ENCODE measurements at places on chromosomes 3 and 15.

GRCh38 chr15:89446255-89446891, 50.0 kb downstream of the RHCG start:
- DNase-seq, result no peak

DNA sequence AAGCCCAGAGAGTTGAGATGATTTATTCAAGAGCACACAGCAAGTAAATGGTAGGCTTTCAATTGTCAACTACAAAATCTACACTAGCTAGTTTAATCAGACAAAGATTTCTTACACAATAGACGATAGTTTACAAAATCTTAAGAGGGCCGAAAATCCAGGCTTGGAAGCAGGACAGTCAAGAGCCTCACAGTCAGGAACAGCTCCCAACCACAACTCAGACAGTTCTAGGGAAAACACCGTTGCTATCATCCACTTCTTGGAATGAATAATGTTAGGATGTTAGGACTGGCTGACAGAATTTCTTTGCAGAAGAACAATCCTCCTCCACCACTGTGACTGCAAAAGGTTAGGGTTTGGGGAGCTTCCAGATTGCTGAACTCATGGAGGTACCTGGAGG, 290.8 kb upstream of the ZPLD1 start:
- no peak for DNase-seq

GRCh38 chr15:92429378-92430068, 35.8 kb downstream of the ST8SIA2 start:
- no peak for DNase-seq

DNA sequence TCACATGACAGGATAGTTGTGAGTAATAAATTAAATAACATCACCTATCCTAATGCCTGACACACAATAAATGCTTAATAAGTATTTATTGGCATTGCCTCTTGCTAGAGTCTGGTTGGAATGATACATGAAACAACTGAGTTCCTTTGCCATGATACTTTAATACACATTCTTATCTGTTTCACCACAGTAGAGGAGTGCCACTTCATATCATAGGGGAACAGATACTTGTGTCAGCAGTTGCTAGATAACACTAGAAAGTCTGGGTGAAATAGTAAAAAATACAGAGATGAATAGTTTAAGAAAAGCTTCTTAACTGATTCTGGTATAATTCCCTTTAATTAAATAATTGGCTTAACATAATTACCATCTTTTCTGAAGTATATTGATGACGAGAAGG, 380.0 kb upstream of the GOLIM4 start:
- no peak for DNase-seq

DNA sequence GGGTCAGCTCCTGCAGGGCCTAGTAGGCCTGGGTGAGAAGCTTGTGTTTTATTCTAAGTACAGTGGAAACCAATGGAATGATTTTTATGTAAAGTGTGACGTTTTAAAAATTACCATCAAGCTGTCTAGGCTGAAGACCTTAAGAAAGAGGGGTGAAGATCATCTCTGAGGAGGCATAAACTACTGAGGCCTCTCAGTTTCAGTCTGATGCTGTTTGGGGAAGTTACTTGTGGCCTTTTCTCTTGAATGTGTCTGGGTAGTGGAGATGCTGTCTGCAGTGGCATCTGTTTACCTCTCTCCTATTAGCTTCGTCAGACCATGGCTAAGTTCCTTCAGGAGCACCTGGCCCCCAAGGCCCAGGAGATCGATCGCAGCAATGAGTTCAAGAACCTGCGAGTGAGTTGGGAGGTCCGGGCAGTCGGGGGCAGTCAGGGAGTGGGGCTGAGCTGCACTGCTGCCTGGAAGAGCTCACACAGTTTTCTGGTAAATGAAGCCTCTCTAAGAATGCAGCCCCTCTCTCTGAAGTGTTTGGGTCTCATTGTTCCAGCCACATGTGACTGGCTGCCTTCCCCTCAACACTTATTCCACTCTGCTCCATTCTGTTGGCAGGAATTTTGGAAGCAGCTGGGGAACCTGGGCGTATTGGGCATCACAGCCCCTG, 1.9 kb downstream of the IVD start:
- no peak for DNase-seq

- DNase-seq, result no peak
Observed at GRCh38 chr3:53196575-53197407, 35.8 kb downstream of the PRKCD start.

DNA sequence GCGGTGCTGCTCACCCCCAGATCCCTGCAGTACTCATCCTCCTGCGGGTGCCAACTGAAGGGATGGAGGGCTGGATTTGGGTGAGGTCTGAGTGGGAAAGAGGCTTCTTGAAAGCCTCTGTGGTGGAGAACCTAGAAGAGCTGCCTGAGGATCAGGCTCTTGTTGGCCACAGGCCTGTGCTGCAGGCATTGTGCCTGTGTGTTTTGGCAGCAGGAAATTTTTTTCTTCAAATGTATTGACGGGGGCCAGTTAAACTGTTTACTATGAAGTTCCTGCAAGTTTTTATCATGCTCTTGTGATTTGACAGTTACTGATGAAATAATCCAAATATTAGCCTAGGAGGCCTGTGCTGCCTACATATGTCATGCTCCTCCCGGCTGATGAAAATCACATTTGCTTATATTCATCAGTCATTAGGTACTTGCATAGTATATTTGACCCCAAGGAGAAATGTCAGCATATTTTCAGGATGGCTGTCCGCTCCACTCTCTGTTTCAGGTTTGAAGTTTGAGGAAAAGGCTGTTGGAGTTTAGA, 103.1 kb downstream of the THSD4 start:
- DNase-seq, result no peak

- DNase-seq, result peak; percentile 55
Observed at GRCh38 chr15:81091889-81092558, 42.0 kb upstream of the CFAP161 start.

GRCh38 chr3:82236257-82236656, 474.8 kb upstream of the GBE1 start:
- DNase-seq, result no peak

- no peak for DNase-seq
Observed at GRCh38 chr15:69482686-69483256, 30.2 kb downstream of the RPLP1 start.

- no peak for DNase-seq
Observed at GRCh38 chr3:78900426-78900825, 867.4 kb downstream of the ROBO1 start.

DNA sequence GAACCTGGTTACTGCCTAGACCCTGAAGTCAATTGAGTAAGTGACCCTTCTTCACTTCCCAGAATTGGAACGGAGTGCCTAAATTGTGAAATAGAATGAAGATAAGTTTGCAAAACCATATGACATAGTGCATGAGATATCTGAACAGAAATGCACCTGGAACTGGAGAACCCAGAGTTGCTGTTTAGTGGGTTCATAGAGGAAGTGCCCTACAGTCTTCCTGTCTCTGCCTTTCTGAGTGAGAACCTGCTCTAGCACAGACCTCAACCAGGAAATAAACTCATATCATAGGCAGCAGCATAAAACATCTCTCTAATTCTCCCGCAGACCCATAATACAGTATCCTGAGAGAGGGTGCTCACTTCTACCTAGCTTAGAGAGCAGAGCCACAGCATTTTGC, 82.9 kb downstream of the EOMES start:
- no peak for DNase-seq

- DNase-seq, result peak; percentile 22
Observed at GRCh38 chr15:35827141-35827540, 281.2 kb upstream of the DPH6 start.

- DNase-seq, result no peak
Observed at GRCh38 chr15:35019404-35020327, 31.6 kb upstream of the ZNF770 start.

- no peak for DNase-seq
Observed at GRCh38 chr3:52247409-52248164, 2.0 kb downstream of the PPM1M start.

DNA sequence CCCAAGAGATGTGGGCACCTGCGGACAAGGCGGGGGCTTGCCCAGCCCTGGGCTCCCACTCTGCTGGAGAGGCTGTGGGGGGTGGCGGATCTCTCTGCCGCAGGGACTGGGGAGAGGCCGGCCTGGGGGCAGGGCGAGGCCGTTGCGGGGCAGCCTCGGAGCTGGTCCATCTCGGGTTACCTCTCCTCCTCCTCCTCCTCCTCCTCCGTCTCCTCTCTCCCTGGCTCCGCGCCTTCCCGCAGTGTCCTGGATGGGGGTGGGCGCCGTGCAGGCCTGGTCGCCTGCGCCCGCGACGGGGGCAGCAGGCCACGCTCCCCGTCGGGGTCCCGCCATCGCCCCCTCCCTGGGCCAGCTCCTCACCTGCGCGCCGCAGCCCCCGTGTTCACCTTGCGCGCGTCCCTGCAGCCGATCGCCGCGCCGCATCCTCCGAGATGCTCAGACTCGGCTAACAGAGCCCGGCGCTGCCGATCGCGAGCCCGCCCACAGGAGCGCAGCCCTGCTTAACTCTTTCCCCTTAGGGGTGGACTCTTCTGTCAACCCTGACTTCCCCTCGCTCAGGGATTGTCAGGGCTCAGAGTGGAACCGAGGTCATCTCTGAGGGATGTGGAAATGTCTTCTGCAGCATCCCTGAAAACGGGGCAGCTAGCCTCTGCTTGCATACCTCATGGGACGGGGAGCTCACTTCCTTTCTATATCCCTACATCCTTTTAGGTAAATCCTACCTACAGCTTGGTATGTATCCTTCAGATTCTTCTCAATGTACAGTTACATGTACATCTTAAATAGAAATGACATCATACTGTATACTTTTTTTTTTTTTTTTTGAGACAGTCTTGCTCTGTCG, at the start of gene PRRT3:
PRRT3 (minus strand) TSS at position 447 of the 844 bp plus-strand sequence. CDS start 2,293 bp downstream, outside the sequence.
- DNase-seq, result no peak

- no peak for DNase-seq
Observed at GRCh38 chr3:104347291-104347690, 1019.4 kb upstream of the ALCAM start.

DNA sequence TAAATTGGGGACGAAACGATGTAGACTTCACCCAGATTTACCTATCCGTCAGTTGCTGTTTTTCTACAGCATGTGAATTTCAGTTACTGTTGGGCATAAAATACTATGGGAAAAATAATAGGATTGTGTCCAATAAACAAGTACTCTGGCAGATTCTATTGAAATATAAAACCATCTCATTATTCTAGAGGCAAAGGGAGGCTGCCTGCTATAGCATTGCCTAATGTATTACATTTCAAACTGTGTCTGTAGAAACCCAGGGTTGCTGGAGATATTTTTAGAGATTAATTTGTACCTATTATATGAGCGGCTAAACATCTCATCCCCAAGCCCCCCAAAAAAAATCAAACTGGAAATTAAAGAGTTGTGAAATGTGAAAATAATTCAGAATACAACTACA, 159.6 kb upstream of the IL12A start:
- DNase-seq, result no peak

DNA sequence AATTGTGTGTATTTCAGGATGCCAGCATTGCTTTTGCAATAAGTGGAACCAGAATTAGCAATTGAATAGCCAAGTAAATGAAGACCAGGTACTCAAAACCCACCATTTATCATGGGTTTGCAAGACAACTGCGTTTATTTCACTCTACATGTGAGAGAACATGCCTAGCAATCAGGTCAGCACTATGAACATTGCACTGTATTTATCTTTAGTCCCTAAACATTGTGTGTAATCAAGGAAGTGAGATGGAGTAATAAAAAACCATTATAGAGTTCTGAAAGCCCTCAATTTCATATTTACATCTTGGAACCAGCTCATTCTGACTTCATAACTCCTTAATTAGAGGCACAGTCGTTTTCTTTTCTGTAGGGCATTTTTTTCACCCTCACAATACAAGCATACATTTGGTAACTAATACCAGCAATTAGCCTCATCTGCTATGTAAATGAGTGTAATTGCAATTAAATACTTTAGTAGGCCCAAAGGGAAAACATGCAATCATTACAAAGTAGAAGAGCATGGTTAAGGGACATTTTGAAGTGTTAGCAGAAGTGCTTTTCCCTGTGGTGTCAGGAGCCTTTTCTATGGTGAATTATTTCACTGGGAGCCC, 153.1 kb upstream of the DPH6 start:
- no peak for DNase-seq
